ENCODE measurements at places on chromosomes 2 and 18.

- no peak for DNase-seq
Measured at GRCh38 chr2:37190290-37190689, 1.8 kb upstream of the SULT6B1 start.

DNA sequence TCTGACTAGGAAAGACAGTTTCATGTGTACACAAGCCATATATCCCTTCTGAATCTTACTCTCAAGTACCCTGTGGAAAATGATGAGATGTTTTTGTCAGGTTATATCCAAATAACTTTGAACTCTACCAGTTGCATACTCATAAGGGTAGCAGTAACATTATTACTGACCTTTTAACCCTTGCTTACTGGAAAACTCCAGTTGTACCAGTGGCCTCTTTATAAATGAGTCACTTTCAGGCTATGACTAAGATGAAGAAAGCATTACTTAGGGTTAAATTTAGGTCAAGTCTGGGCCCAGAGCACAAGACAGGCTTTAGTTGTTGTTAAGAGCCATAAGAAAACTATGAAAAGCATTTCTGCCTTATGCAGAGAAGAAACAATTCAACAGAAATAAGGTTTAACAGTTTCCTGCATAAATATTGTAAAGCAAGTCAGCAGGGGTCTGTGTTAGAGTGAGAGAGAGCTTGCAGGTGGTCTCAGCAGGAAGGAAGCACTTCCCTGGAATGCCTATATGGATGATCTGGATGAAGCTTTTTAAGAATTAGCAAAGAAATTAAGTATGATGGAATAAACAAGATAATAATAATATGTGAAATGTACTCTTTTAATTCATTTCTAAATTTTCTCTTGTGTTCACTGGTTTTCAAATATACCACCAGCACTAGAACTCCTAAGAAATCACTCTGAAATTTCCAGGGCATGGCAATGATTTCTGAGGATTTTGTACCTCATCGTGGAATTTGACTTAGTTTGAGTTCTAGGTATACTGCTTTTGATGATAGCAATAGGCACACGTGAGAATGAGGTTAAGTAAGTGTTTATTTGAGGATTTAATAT is 126.6 kb downstream of the UBE2E3 start:
- DNase-seq, result peak; percentile 83

- peak; percentile 52 for DNase-seq
Measured at GRCh38 chr18:63963615-63964256, 6.1 kb upstream of the SERPINB8 start.

DNA sequence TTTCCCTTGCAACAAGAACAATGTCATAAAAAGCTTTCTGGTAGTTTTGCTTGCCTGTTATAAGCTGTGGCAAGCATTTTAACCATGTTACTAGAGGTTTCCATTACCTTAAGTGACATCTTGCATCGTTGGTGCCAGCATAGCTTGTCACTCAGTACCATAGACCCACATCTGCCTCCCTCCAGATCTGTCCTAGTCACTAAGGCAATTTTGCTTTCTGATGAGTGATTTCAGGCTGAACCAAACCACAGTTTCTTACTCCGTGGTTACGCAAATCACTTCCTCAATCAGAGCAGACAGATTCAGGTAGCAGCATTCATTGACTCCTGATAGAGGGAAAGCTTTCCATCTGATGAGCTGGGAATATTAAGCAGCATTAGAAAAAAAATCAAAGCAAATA is 1057.5 kb upstream of the FAM98A start:
- no peak for DNase-seq

DNA sequence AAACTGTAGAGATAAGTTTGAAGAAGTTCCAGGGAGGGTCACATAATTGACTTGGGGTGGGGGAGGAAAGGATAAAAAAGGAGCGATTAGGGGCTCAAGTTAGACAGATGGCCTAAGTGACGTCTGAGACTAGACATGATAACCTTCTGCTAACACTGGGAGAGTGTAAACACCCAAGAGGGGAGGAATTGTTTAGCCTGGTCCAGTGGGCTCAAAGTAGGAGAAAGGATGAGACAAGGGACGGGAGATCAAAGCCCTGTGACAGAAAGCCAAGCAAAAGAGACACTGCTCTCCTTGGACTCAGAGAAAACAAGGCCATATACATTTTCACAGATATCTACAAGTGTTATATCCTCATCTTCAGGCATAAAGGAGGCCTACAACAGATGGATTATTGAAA is 45.5 kb upstream of the IHH start:
- DNase-seq, result no peak

- no peak for DNase-seq
Measured at GRCh38 chr2:196275646-196276352, 104.4 kb upstream of the STK17B start.

DNA sequence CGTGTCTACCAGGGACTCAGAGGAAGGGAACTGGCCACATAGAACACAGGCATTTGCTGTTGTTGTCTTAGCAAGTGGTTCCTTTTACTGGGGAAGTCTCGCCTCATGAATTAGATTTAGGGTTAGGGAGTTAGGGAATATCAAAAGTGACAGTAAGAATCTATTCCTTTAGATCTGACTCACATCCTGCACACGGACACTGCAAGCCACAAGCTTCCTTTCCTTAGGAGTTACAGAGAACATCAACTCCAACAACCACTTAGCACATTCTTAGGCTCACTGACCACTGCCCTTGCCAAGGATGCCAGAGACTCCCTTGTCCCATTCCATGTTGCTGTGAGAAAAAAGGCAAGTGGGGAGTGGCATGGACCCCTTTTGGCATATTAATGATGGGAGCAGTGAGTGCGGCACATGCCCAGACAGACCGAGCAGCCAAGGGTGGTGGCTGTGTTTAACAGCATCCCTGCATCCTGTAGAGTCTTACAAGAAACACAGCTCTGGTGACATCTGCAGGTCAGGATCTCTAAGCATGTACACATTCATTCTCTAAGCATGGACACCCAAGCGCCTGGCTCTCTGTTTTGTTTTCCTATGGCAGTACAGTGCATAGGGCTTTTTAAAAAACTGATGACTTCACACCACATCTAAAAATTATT is 745.6 kb upstream of the RAB6C start:
- DNase-seq, result peak; percentile 23

GRCh38 chr2:151632993-151633565 is 101.2 kb downstream of the NEB start:
- DNase-seq, result no peak

- no peak for DNase-seq
Measured at GRCh38 chr2:22703286-22703920, 681.6 kb upstream of the KLHL29 start.

DNA sequence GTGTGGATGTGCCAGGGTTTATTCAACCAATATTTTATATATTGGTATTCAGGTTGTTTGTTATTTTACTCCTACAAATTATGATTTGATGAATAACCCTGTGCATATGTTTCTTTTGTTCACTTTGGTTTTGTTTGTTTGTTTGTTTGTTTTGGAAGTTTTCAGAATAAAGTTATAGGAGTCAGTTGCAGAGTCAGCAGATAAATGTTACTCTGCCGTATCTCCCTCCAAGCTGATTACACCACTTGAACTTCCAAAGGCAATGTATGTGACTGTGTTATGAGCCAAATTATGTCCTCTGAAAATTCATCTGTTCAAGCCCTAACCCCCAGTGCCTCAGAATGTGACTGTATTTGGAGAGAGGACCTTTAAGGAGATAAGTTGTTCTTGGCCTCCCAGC is 497.5 kb downstream of the TNS1 start:
- DNase-seq, result no peak

DNA sequence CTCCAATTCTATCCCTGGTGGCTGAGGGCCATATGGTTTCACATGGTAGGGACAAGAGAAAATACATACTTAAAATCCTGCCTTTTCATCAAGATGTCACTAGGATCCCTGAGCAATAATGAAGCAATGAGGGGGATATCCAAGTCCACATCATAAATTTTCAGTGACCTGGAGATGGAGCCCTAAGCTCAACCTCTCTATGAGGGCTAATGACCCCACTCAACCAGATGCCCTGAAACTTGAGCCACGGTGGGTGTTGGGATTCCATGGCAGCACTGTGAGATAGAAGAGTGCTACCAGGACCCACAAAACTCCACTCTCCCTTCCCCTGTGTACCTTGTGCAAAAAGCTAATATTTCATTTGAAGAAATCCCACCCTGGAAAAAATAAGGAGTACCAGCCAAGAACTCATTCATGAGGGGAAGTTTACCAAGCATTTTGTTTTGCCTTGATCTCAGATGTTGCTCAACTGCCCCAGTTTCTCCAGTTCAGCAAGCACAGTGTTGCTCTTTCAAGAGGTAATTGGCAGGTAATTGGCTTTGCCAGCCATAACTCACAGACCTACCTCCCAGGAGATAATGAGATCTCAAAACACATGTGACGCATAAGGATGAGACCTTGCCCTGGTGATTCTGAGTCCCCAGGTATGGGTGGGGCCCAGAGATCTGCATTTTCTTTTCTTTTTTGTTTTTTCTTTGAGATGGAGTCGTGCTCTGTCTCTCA is 51.0 kb upstream of the TTC39C start:
- DNase-seq, result no peak

GRCh38 chr18:1253827-1254226 is 349.2 kb downstream of the ADCYAP1 start:
- DNase-seq, result no peak

- no peak for DNase-seq
Measured at GRCh38 chr18:57976230-57976773, 67.7 kb upstream of the NEDD4L start.

DNA sequence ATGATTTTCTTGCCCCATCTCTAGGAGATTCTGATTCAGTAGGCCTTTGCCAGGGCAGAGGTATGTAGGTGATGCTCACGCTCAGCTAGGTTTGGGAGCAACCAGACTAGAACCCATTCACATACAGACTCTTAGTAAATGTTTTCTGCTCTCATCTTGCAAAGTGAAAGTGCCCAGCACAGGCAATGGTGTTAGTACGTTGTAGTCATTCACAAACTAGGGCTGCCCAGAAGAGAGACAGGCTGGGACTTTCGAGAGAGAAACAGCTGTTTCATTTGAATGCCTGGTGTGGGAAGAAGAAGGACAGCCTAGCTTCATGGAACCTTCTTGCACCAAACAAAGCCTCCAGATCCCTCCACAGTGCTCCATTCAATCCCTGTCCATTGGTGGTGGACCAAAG is 19.4 kb downstream of the DDX18 start:
- no peak for DNase-seq

- no peak for DNase-seq
Measured at GRCh38 chr2:160111951-160112798, 49.8 kb upstream of the PLA2R1 start.

GRCh38 chr2:100018341-100019193 is 123.8 kb downstream of the AFF3 start:
- no peak for DNase-seq
